ENCODE measurements at places on chromosomes 7 and 10.

DNA sequence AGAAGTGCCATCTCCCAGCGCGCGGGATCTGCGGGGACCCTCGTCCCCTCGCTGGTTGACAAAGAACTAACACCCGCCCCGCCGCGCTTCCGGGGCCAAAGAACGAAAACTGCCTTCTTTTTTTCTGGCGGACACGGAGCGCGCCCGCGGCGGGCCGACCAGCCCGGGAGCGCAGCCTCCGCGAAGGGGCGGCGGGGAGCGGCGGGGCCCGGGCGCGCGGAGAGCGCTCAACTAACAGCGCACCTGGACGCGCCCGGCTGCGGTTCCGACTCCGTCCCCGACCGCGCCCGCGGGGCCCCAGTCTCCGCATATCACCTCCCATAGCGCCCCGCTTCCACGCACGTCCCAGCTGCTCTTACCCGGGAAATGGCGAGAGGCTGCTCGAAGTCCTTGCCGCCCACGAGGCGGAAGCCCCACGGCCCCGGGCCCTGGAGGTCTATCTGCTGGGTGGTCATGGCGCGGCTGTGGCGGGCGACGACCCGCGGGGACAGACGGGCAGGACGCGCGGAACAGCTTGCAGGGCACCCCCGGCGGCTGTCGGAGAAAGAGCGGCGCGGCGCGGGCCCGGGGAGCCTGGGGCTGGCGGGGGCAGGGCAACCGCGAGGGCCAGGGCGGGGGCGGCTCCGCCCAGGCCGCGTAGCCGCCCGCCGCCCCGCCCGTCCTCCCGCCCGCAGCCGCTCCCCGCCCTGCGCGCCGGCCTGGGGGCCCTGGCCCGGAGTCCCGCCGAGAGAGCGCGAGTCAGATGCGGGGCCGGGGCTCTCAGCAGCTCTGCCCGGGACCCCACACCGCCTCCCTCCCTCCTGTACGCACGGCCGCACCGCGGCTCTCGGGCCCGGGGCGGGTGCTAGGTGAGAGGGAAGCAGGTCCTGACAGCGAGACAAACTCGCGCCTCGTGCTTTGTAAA is at the start of gene PDLIM1:
Gene PDLIM1, minus strand, starts transcription at position 543 of the 904 bp plus-strand sequence. Its CDS starts 88 bp downstream, at position 455.
- peak; percentile 86 for ATAC-seq

GRCh38 chr7:116367171-116367813 is 132.2 kb upstream of the CAV2 start:
- ATAC-seq = no peak

- no peak for ATAC-seq
Measured at GRCh38 chr7:139808427-139808826, 20.6 kb upstream of the TBXAS1 start.

DNA sequence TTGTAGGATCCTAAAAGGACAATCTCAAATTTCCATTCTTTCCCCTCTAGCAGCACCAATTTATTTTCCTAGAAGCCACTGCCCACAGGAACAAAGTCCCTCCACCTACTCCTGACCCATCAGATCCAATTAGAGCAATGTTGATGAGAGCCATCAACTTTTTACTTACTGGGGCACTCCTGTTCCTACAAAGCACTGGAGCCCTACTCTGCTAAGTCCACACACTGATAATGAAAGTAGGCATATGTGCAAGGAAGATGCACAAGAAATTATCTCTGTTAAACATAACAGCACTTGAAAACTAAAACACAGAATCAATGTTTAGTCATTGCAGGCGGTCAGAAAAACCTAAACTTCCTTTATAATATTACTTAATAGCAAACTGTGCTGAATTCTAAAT is 3.6 kb downstream of the HERPUD2 start:
- ATAC-seq = no peak

- ATAC-seq = no peak
Measured at GRCh38 chr10:60429084-60429849, 39.6 kb upstream of the ANK3 start.

DNA sequence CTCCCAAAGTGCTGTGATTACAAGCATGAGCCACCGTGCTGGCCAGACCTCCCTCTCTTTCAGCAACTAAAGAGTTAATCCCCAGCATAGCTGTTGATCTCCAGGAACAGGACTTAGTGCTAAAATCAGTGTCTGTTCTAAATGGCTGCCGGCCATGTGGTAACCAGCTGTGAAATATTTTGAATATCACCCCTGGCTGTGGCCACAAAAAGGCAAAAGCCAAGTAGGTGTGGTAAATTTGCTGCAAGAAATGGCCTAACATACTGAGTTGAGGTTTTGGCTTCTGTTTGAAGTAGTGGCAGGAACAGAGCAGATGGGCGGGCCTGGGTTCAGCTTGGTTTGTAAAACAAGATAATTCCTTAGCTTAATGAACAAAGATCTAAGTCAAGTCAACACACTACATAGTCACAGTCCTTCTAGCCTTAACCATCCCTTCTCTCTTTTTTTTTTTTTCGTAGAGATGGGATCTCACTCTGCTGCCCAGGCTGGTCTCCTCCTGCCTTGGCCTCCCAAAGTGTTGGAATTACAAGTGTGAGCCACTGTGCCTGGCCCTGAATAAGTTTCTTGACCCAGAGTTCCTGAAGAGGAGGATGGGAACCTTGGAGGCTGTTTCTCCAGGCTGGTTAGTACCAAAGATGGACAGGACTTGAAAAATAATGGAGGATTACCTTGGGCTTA is 22.7 kb upstream of the AGFG2 start:
- ATAC-seq = peak; percentile 83

DNA sequence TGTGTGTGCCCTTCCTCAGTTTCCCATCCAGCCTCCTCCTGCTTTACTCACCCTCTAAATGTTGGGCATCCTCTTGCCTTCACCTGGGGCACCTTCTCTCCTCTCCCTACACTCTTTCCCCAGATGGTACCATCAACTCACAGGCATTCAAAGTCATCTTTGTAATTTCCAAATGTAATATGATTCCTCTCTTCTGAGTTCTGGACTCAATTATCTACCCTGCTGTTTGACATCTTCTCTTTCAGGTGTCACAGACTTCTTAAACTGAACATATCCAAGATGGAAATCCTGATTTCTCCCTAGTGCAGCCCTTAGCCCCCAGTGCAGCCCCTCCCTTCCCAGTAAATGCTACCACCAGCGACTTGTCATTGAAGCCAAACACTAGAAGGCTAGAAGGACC is 422.8 kb downstream of the KCNMA1 start:
- no peak for ATAC-seq

GRCh38 chr10:14349081-14349480 is 18.4 kb upstream of the FRMD4A start:
- no peak for ATAC-seq
